ENCODE measurements at places on chromosomes 5 and 9.

GRCh38 chr5:53126521-53126920 is 17.0 kb upstream of the MOCS2 start:
- DNase-seq: no peak

DNA sequence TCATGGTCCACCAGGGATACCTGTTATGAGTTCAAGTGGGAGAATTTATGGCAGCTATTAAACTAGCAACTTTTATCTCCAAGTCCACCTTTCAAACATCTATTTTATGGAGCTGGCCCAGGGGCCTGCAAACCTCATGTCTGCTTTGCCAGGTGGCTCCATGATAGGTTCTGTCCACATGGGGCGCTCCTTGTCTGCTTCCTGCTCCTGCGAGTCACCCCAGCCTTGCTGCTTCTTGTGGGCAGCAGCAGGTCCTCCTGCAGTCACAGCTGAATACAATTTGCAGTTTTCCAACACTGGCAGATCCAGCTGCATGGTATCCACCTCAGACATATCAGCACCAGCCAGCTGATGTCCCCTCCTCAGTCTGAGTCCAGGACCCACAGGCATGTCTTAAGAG is 39.6 kb upstream of the FRRS1L start:
- DNase-seq: no peak

DNA sequence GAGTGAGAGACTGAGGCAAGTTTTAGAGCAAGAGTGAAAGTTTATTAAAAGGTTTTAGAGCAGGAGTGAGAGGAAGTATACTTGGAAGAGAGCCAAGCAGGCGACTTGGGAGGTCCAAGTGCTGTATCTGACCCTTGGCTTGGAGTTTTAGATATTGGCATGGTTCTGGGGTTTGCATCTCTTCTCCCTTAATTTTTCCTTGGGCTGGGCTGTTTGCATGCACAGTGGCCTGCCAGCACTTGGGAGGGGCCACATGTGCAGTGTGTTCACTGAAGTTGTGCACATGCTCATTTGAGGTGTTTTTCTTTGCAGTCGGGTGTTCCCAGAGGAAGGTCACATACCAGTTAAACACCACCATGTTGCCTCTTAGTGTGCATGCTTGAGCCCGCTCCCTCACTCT is 464.1 kb downstream of the DMRT2 start:
- DNase-seq: no peak

DNA sequence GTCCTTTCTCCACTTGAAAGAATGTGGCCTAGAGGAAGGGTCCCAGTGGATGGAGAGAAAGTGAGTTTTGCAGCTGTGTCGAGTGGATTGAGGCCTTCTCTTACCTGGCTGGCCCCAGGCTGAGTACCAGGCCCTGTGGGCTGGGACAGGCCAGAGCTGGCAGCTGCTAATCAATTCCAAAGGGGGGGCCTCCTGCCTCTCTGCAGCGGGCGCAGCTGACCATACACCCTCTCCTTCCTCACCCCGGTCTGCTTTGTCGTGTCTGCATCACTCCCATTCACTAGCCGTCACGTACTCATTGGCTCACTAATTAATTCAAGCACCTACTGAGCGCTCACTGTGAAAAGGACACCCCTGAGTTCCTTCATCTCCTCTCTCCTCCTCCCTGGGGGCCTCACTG is 58.4 kb upstream of the PITX1 start:
- no peak for DNase-seq

DNA sequence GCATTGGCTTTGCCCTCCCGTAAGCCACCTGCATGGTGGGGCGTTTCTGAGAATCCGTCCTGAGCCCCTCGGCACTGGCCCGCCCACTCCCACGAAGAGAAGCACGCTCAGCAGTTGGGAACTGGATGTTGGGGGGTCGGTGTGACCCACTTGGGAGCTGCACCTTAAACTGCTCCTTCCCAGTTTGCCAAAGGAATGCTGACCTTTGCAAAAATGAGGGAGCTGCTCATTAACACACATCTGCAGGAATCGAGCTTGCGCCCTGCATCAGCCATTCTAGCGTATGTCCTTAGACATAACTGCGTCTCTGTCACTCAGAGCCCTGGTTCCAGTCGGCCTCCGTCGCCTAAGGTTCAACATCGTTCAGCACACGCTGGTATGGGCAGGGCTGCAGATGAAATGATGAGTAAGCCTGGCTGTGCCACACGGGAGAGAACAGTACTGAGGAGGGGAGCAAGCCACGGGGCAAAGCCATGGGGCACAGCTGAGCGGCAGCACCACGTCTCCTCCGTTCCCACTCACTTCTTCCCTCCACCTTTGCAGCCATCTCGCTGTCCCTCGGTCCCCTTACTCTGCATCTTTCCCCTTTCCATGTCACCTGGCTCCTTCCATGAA is 28.8 kb upstream of the NCS1 start:
- DNase-seq: no peak

DNA sequence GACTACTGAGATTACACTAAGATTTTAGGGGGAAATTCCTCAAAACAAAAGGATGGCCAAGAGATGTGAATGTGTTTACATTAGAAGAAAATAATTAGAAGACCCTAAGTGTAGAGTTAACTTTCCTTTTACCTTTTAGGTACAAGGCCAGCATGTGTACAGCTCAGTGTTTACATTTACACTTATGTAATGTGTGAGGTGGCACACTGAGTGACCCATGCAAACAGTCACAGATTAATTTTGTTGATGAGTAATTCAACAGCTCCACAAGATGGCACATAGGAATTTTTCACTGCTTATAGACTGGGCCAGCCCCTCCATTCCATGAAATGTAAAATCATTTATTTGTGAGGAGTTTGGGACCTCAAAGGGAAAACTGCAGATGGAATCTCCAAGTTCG is 90.1 kb upstream of the SLC12A2 start:
- DNase-seq: no peak

DNA sequence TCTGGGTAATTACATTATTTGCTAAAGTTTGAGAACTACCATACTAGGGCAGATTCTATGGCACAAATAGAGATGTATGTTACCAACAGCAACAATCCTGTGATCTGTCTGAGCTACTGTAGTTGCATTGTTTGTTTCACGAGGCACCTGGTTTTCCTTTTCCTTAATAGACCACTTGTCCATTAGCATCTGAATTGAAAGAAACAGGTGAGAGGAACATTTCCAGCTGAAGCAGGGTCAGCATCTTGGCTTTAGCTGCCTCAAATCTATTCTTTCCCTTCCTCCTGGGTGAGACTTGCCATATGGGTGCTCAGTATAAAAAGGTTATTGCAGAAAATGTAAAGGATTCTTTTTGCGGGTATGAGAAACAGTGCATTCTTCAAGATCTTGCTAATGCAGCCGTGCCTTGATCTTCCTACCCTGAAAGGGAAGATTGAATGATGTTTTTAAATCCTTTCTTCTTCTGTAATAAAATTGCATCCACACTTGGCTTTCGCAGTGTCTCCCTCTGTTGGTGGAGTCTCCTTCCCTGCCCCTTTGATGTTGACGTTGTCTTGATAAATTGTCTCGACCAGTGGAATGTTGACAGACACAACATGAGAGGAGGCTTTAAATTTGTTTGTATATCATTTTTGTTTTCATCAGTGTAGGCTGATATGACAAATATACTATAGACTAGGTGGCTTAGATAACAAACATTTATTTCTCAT is 118.0 kb upstream of the BRINP1 start:
- DNase-seq: no peak

DNA sequence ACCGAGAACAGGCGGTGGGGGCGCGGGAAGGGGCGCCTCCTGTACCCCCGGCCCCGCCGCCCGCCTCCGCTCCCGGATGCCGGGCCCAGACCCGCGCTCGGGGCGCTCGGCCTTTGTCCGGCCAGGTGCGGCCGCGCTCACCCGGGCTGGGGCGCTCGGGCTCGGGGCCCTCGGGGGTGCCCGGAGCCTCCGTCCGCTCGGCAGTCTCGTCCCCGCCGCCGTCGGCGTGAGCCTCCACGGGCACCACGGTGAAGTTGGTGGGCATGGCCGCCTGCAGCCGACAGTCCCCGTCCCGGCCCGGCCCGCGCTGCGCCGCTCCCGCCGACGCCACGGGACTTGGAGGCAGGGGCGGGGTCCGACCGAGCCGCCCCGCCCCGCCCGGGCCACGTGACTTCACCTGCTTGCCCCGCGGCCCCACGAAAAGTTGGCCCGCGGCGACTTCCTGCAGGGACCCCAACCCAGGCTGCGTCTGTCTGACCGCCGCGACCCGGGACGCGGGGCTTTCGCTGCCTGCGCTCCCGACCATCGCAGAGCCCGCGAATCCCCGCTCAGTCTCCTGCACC is at the start of gene SLC12A7:
Gene SLC12A7 (minus strand): TSS at position 337 of the 563 bp plus-strand sequence. CDS start 72 bp downstream, at position 265.
- DNase-seq: no peak

DNA sequence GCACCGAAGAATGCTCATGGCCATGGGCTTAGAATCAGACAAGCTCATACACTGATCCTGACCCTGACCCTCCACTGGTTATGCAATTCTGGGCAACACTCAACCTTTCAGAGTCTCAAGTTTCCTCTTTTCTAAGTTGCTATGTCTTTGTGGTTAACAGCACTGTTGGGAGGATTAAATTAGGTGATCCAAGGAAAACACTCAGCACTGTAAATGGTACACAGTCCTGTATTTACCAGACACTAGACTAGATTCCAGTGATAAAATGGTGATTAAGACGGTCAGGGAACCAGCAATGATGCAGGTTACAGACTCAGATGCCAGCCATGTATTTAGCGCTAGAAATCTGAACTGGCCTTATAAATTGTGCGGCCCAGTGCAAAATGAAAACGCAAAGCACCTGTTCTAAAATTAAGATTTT is 8.1 kb downstream of the ARL15 start:
- DNase-seq: no peak

DNA sequence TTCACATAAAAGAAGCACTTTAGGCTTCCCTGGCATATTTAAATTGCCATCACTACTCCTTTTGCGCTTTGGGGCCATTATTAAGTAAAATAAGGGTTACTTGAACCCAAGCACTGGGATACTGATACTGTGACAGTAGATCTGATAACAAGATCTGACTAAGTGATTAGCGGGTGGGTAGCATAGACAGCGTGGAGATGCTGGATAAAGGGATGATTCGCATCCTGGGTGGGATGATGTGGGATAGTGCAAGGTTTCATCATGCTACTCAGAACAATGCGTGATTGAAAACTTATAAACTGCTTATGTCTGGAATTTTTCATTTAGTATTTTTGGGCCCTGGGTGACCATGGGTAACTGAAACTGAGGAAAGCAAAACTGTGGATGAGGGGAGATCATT is 75.1 kb downstream of the PTTG1 start:
- no peak for DNase-seq

DNA sequence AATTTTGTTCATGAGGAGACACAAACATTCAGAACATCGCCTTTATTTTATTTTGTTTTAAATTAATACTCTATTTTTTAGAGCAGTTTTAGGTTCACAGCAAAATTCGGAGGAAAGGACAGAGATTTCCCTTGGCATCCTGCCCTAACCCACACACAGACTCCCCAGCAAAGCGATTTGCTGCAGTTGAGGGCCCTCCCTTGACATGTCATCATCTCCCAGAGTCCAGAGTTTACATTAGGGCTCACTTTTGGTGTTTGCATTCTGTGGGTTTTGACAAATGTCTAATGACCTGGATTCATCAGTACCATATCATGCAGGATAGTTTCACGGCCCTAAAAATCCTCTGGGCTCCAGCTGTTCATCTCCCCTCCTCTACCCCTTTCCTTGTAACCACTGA is 33.6 kb upstream of the COL5A1 start:
- no peak for DNase-seq

DNA sequence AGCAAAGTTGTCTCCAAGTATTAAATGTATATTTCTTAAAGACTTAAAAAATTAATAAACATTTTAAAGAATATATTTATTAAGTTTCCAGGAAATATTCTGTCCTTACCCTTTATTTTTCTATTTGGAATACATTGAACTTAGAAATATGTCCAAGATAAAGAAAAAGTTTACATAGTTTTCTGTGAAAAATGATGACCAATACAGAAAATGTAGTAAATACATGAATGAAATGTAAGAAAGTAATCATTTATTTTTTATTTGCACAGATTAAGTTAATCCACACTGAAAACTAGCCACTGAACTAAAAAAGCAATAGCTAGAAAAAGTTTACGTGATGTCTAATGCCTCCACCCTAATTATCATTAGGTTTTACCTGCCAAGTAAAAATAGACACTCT is 273.2 kb downstream of the ARL15 start:
- DNase-seq: no peak

DNA sequence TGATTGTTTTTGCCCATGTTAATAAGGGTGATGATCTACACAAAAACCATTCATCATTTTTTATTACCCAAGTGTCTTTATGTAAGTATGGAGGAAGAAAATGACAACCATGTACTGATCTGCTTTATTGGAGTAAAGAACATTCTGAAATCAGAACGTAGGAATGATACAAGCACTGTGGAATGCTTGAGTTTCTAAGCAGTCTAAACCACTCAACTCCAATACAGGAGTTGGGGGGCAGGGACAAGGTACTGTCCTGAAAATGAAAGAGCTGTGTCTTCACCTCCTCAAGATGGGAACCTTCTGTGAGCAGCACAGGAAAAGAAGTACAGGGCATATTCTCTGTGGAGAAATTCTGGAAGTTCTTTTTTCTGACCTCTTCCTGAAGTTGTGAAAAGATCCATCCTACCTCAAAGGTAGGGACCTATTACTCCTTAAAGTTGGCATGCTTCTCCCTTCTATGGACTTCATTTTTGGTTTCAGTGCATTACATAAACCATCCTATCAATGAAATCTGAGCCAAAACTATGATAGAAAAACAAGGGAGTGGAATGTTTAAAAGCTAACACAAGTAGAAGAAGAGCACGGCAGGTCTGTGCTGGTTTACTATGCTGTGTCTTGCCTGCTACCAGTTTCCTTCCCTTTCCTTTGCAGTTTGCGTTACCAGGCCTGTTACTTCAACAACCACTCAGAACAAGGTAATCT is 202.6 kb downstream of the SEMA5A start:
- DNase-seq: no peak

DNA sequence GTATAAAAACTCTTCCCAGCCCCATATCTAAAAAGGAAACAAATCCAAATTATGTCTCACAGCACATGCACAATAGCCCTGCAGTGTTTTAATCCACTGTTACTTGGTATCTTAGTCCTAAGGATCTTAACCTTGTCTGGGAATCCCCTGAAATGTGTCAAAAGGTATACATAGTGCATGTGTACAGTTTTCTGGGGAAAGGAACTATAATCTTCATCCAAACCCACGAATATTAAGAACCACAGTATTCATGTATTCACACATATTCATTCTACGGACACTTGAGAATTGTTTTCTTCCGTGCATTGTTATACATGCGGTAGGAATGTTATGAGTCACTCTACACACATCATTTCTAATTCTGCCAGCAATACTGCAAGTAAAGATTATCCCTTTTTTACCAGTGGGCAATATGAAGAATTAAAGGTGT is 47.8 kb upstream of the SNX2 start:
- DNase-seq: no peak

GRCh38 chr9:133589454-133590227 is 19.5 kb downstream of the FAM163B start:
- DNase-seq: no peak

GRCh38 chr5:40797273-40798011 is 732 bp downstream of the PRKAA1 start:
- peak; percentile 44 for DNase-seq

- no peak for DNase-seq
These were observed 139.8 kb downstream of the COL23A1 start for GRCh38 chr5:178450121-178451028.

All from right renal pelvis (tissue), 4 donors.